Fibroblast of gingiva (primary cell): ENCODE measurements at places on chromosomes 2 and 18.
A peak's percentile ranks its signal among the peaks of the same experiment; 100 is the strongest.

- no peak for DNase-seq
These were observed 682 bp downstream of the DUSP2 start for GRCh38 chr2:96144481-96145035.

DNA sequence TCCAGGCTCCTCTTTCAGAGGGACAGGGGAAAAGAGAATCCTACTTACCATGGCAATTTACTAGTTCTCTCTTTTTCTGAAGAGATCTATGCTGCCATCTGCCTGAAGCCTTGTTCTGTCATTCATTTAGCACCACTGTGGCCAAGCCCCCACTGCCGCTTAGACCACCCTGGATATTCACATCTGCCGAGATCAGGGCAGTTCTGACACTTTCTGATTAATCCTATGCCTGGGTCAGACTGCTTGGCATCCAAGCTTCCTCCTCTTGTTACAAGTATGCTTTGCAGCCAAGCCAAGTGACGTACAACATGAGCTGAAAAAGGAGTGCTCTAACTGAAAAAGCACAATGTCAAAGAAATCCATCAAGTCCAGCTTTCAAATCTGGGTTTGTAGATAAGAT lies 332.6 kb downstream of the SUCLG1 start:
- DNase-seq: no peak

- no peak for DNase-seq
These were observed 296.2 kb upstream of the ZC3H15 start for GRCh38 chr2:186189816-186190215.

DNA sequence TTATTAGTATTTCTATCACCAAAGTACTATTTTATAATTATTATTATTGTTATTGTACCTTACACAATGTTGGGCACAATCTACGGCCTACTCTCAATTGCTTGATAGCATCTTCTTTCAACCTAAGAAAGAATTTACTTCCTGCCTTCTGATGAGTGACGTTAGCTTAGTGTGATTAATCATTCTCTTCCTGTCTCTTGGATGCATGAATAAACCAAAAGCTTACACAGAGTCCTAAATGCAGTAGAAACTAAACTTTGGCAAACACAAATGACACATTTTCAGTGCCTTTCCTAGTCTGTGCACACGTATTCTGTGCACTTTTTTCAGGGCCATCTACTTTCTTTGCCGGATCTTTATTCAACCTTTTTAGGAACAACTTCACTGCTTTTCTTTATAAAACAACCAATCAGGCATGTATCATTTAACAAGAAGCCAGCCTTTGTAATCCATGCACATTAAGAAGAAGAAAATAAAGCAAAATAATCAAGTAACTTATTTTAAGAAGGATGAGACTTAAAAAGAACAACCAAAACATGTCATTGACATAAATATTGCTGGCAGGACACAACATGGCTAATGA lies 19.1 kb downstream of the TRAK2 start:
- DNase-seq: peak; percentile 65

GRCh38 chr2:200411831-200412230 lies 98.0 kb downstream of the KCTD18 start:
- peak; percentile 35 for DNase-seq
